Keratinocyte (primary cell): ENCODE measurements at places on chromosomes 3 and 15. TPM values are rescaled to one million over a fixed set of nuclear protein-coding genes. Genes with fewer than 3 reads are reported as not detected.

The ZPLD1 gene
- polyA plus RNA-seq: 1.6 to 3.4 TPM (median 2.1 TPM) in 3 replicates

The C3orf85 gene
- polyA plus RNA-seq: not detected in 3 replicates

The TMEM45A gene
- polyA plus RNA-seq: 29.7 to 61.1 TPM (median 57.2 TPM) in 3 replicates

The GPR171 gene
- polyA plus RNA-seq: not detected in 3 replicates

The NOX5 gene
- polyA plus RNA-seq: 0.09 to 0.18 TPM (median 0.16 TPM) in 3 replicates

The ECE2 gene
- polyA plus RNA-seq: not detected in 3 replicates

The ANKUB1 gene
- polyA plus RNA-seq: 0.45 to 0.77 TPM (median 0.66 TPM) in 3 replicates

The TNK2 gene
- 10.6 to 21.4 TPM (median 15.8 TPM) in 3 replicates for polyA plus RNA-seq

The SERPINI2 gene
- polyA plus RNA-seq: not detected in 3 replicates

The NMNAT3 gene
- polyA plus RNA-seq: 1.5 to 2.2 TPM (median 1.6 TPM) in 3 replicates

The PLSCR5 gene
- not detected in 3 replicates for polyA plus RNA-seq

The CPN2 gene
- not detected in 3 replicates for polyA plus RNA-seq

The TIGIT gene
- polyA plus RNA-seq: not detected in 3 replicates

The GOLGA6L10 gene
- 0.36 to 1.6 TPM (median 1.3 TPM) in 3 replicates for polyA plus RNA-seq

The MORC1 gene
- not detected in 3 replicates for polyA plus RNA-seq

The IL5RA gene
- polyA plus RNA-seq: not detected in 3 replicates

The GOLGA8Q gene
- 0.03 to 0.15 TPM in 2 of 3 replicates, not detected in the other for polyA plus RNA-seq

The FAM3D gene
- polyA plus RNA-seq: not detected in 3 replicates

The MAPK6 gene
- 48.5 to 103 TPM (median 83.7 TPM) in 3 replicates for polyA plus RNA-seq

The CCNB2 gene
- 5.5 to 36.9 TPM (median 32.4 TPM) in 3 replicates for polyA plus RNA-seq
